ENCODE measurements at places on chromosomes 2 and 18.

DNA sequence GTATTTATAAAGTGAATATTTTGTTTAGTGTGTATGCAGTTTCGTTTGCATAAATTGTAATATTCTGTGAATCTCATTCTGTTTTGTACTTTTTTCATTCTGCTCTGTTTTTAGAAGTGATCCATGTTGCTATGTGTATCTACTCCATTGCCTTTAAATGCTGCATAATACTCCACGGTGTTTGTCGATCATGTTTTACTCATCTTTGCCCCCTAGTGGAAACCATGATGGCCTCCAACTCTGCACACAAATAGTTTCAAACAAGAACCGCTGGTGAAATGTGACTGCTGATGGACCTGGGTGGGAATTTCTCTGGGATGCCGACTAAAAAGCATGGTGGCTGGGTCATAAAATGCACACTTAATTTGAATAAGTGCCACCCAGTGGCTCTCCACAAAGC, 32.0 kb upstream of the SKOR2 start:
- DNase-seq, result no peak

GRCh38 chr18:59835605-59836379, 64.0 kb upstream of the PMAIP1 start:
- DNase-seq, result no peak

DNA sequence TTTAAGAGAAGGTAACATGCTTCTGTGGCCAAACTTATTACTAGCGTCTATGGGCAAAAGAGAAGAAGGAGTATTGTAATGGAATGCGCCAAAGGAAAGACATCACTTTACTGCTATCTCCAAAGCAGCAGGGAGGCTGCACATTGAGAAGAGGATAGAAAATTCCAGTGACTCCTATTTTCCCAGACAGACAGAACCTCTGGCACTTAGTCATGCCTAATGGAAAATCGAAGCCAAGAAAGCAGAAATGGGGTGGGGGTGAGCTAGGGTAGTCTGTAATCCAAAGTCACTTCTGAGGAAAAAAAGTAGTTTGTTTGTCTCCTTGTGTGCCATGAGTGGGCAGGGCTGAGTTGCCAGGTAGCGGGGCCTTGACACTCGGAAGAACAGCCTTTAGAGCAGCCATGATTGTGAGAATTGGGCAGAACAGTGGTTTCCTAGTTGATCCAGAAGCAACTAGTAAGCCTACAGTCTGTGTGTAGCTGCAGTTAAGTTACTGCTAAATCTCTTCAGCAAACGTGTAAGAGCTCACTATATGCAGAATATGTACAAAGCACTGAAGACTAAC, 79.4 kb upstream of the FOSL2 start:
- no peak for DNase-seq

- no peak for DNase-seq
Measured at GRCh38 chr2:126656431-126657147, 631 bp downstream of the GYPC start.

DNA sequence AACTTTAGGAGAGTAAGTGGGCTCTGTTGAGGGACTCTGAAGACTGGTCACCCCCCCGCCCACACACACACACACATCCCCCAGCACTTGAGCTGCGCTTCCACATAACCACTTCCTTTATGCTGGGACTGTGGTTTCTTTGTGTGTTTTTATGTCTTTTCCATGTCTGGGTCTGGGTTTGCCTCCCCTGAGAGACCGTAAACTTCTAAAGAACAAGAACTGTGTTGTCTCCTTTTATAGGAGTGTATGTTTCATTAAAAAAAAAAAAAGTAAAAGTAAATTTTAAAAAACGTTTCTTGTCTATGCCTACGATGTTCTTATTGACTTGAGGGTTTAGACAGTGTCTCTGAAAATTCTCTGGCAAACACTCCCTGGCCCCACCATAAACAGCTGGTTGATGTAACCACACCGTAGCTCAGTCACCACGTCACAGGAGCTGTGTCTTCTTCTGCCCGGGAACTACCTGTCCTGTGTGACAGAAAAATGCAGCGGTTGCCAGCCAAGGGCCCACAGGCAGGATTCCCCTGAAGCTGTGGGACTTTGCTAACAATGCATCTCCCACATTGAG, 68.0 kb downstream of the KLHL29 start:
- peak; percentile 18 for DNase-seq

GRCh38 chr2:43233218-43234212, 7.1 kb upstream of the ZFP36L2 start:
- no peak for DNase-seq

DNA sequence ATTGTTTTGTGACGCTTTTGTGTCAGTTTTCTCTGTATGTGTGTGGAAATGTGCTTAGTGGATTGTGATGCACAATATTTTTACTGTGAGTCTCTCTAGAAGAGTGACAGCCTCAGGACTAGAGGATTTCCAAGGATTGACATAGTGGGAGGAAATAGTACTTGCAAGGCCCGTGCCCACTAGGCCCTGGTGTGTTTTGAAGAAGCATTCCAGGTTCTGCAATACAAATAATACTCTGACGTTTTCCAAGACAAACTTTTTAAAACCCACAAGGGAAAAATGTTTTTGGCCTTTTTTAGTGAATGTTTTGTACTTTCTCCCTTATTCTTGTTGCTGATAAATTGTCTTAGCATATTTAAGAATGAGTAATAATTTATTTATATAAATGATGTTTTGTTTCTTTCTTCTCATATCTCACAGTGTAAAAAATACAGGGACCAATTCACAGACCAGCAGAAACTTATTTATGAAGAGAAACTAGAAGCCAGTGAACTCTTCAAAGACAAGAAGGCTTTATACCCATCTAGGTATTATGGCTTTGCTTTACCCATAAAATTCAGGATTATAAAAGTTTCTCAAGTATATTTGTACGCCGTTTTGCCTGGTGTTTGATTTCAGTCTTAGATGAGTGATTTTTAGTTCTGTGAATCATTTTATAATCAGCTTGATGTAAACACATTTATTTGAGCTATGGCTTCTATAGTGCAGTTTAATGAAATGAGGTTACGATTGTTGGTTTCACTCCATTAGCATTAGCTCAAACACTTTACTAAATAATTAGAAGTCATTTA, 165.6 kb downstream of the MYO1B start:
- no peak for DNase-seq

- DNase-seq, result no peak
Measured at GRCh38 chr2:38039121-38039910, 36.6 kb downstream of the CYP1B1 start.
